Kidney epithelial cell (primary cell): ENCODE measurements at places on chromosomes 5 and 9. TPM values are rescaled to one million over a fixed set of nuclear protein-coding genes. Genes with fewer than 3 reads are reported as not detected.

GRCh38 chr5:170097934-170098333 is 7.8 kb upstream of the FOXI1 start:
- DNase-seq = no peak

DNA sequence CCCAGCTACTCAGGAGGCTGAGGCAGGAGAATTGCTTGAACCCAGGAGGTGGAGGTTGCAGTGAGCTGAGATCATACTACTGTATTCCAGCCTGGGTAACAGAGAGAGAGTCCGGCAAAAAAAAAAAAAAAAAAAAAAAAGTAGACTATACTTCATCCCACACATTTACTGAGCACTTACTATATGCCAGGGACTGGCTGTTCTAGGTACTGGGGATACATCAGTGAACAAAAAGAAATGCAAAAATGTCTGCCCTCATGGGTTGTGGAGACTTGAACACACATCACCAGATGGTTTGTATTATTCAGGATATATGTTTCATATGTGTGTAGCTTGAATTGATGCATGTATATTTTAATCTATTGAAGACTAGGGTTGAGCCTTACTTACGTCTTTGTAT is 2.9 kb upstream of the LHFPL2 start:
- DNase-seq = no peak

GRCh38 chr9:18404434-18405029 is 69.4 kb upstream of the ADAMTSL1 start:
- no peak for DNase-seq

GRCh38 chr5:116068028-116068632 is 16.7 kb upstream of the COMMD10 start:
- DNase-seq = no peak

DNA sequence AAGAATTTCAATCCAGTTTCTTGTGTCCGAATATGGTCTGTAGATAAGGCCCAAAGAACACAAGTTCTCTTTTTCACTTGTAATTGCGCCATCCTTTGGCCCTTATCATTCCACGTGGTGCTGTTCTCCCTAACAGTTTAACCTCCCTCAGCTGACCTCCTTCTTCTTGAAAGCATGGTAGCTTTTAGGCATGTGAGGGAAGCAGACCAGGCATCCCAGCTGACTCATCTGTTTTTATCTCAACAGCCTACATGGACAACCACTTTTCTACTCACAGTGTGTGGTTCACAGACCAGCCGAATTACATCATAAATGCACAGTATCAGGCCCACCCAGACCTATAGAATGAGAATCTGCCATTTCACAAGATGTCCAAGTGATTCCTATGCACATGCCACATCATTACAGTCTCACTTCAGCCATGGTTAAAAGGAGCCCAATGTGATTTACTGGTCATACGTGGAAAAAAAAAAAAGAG is 26.9 kb upstream of the PLIN2 start:
- DNase-seq = no peak

GRCh38 chr9:107453479-107453878 is 36.1 kb downstream of the KLF4 start:
- no peak for DNase-seq

- no peak for DNase-seq
Measured at GRCh38 chr5:67910546-67910945, 305.0 kb upstream of the PIK3R1 start.

- DNase-seq = no peak
Measured at GRCh38 chr5:172642051-172642409, 967 bp downstream of the NEURL1B start.

The C5orf58 gene
- not detected in 2 replicates for total RNA-seq

The FOXD1 gene
- 14.7 and 22.0 TPM in 2 replicates for total RNA-seq

The ANKRD18A gene
- 2.4 TPM in 2 replicates for total RNA-seq

The PCDHA10 gene
- total RNA-seq = 0.33 and 0.68 TPM in 2 replicates

The CTSV gene
- total RNA-seq = 3.1 TPM in 2 replicates

The ALDH1B1 gene
- total RNA-seq = 87.2 and 93.9 TPM in 2 replicates

The C5orf46 gene
- total RNA-seq = 1.4 and 2.1 TPM in 2 replicates

The MED27 gene
- total RNA-seq = 27.7 and 34.5 TPM in 2 replicates

The B4GALT1 gene
- 86.1 and 103 TPM in 2 replicates for total RNA-seq

The POLR3G gene
- 9.7 and 10.9 TPM in 2 replicates for total RNA-seq

The PCDHB15 gene
- total RNA-seq = 2.3 and 3.0 TPM in 2 replicates
